ENCODE measurements at places on chromosomes 11 and 22.

DNA sequence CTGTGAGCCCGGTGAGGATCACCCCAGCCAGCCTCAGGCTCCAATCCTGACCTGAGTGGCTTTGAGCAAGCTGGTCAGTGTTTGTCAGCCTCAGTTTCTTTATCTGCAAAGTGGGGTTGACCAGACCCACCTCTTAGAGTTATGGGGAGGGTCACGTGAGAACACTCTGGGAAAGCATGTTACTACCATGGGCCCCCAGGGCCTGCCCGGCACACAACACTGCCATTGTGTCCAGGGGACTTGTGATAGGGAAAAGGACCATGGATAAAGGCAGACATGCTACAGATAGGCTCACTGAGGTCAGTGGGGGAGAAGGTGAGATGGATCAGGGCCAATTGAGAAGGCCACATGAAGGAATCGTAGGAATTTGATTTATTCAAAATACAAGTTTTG is 32.1 kb upstream of the SUSD2 start:
- DNase-seq: no peak

GRCh38 chr11:128497061-128497775 is 90.1 kb downstream of the ETS1 start:
- DNase-seq: peak; percentile 96

DNA sequence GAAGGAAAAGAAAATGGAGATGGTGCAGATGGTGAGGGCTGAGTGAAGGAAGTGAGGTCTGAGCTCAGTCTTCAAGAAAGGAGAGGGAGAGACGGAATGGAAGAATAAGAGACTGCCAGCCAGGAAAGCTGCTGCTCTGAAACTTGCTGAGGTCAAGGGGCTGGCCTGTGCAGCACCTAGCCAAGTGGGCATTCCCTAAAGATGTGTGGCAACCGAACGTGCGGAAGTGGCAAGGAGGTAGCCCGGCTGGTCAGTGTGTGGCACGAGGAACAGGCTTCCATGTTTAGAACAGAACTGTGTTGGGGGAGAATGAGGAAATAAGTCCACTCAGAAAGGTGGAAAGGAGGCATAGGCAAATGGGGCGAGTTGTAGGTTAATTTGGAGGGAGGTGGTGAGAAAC is 7.6 kb upstream of the IGSF9B start:
- no peak for DNase-seq

DNA sequence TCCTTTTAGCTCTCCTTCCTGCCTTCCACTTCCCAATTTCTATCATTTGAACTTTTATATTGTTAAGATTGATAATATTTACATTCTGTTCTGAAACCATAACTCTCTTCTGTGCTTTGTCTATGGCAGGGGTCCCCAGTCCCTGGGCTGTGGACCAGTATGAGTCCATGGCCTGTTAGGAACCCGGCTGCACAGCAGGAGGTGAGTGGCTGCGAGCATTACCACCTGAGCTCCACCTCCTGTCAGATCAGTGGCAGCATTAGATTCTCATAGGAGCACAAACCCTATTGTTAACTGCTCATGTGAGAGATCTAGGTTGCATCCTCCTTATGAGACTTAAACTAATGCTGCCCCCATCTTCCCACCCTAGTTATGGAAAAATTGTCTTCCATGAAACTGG is 48.4 kb upstream of the HEPHL1 start:
- DNase-seq: no peak

GRCh38 chr22:35399678-35400500 is at the start of gene MCM5:
Gene MCM5, plus strand, starts transcription at chr22:35400140. Its CDS starts 299 bp downstream, at chr22:35400439.
- peak; percentile 83 for DNase-seq

DNA sequence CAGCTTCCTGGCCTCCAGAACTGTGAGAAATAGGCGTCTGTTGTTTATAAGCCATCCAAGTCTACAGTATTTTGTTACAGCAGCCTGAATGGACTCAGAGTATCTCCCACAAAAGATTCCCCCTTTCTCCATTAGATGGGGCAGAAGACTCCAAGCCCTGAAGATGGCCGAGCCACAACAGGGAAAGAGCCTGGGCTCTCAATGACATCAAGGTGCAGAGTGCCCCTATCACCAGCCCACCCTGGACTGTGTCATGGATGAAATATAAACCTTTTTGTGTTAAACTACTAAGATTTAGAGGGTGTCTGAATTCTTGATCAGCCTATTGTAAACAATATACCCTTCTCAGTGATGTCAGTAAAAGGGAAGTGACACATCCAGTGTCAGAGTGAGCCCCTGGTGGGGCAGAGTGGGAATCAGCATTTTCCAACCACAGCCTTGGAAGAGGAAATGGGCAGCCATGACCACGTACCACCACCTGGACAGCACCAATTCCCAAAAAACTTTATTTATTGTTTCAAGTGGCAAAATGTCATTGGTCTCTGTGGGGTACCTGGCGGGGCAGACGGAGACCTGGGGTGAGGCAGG is 25.5 kb downstream of the TNKS1BP1 start:
- no peak for DNase-seq

GRCh38 chr11:69686856-69687255 is 11.7 kb upstream of the LTO1 start:
- no peak for DNase-seq

- no peak for DNase-seq
These were observed 2.9 kb downstream of the TEAD1 start for GRCh38 chr11:12677131-12677530.

- DNase-seq: no peak
These were observed 98.9 kb downstream of the TRAF6 start for GRCh38 chr11:36411202-36411640.

DNA sequence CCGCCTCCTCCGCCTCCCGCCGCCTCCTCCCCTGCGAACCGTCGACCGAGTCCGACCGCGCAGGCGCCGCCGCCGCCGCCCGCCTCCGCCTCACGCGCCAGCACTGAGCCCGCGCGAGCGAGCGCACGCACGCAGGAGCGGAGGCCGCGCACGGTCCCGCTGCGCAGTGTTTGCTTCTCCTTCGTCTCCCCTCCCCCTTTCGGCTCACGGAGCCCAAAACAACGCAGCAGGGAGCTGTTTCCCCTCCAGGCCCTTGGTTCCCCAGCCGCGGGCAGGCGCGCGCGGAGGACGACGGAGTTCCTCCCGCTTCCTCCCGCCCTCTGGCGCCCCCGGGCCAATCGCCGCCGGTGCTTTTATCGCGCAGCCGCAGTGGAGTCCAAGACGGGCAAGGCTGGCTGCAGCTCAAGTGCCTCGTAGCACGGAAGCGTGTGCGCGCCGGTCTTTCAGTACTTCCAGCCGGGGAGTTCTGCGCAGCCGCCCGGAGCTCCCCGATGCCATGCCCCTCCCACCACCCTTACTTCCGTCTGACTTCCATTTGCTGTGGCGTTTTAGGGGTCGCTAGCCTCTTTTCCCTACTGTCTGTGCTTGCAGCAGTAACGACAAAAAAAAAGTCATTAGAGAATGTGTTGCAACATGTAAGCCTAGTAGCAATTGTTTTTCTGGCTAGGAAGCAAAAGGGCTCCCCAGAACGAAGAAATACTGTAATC is at the start of gene HNRNPUL2:
Gene HNRNPUL2 (minus strand): TSS at position 293 of the 707 bp plus-strand sequence. CDS start 301 bp downstream, outside the sequence.
- DNase-seq: peak; percentile 96

- DNase-seq: no peak
These were observed 87.6 kb downstream of the LARGE1 start for GRCh38 chr22:33832558-33833151.

DNA sequence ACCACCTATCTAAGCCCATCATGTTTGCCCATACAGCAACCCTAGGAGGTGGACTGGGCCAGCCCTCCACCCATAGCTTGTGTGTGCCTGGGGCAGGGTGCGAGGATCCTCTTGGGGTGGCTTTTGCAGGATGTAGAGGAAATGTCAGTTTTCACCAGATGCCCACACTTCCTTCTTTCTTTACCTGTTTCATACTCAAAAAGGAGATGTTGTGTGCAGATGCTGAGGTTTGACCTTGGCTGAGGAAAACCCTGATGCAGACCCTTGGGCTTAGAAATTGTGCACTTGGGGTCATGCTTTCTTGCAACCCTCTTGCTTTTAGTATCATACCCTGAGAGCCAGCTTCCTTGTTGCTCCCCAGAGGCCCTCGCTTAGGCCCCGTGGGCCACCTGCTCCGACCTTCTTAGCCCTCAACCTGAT is 2.2 kb downstream of the HTR3A start:
- DNase-seq: no peak

DNA sequence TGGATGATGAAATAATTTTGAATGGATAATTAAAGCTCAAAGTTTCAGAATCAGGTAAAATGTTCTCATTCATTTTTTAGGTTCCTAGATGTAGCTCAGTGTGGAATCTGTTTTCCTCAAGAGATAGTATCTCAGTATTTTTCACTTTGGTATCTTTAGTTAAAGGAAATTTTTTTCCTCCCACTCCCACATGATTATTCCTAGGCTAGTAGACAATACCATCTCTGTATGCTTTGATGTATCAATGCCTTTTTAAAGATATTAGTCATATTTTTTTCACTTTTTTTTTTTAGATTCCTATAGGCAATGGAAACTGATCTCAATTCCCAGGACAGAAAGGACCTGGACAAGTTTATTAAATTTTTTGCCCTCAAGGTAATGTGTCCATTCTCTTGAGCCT is 26.6 kb downstream of the ATG13 start:
- DNase-seq: no peak

GRCh38 chr11:119157063-119157462 is 8.2 kb downstream of the ABCG4 start:
- DNase-seq: no peak

- peak; percentile 43 for DNase-seq
These were observed 37.6 kb upstream of the BIRC3 start for GRCh38 chr11:102279641-102280170.

DNA sequence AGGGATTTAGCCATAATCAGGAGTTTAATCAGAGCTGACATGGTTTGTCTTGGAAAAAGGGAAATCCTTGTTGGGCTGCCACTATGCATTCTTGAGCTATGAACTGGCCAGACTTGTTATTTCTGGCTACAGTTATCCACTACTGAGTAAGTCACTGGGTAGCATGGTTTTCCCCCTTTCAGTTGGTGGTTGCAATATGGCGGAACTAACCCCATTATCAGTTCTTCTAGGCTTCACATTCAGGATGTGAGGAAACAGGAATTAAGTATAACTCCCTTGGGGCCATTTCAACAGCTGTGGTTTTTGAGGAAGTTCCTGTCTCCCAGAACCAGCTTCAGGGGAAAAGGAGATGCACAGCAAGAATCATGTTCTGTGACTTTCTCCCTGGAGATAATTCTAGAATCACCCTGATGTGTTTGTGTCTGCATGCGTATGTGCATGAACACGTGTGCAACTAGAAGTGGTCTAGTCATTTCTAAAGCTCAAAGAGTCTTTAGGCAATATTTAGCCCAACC is 103.0 kb upstream of the CD44 start:
- peak; percentile 98 for DNase-seq

- DNase-seq: no peak
These were observed 10.8 kb downstream of the CRYBA4 start for GRCh38 chr22:26632422-26633155.

GRCh38 chr11:57425565-57426438 is 1.1 kb downstream of the SLC43A3 start:
- no peak for DNase-seq

DNA sequence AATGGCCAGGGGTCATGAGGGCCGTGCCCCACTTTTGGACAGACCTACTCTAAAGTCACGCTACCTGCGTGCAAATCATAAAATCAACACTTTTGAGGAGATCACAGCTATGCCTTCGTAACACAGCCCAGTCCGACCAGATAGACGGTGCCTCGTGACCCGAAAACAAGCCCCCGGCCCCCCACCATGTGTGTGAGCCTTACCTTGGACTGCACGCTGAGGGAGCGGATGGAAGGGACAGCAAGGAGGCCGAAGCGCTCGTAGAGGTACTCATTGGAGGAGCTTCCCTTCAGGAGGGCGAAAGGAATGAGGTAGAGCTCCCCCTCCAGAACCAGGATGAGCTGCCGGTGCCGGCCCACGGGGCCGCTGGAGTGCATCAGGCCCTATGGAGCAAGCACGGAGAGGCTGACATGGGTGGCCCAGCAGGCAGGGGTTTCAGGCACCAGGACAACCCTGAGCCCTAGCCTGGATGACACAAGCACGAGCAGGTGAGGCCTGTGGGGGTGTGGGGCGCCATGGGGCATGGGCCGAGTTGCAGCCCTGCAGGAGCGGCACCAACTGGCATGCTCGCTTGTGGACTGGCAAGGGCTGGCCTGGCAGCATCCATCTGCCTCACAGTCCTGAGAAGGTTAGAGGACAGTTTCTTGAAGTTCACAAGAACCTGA is 82.2 kb upstream of the PITPNB start:
- no peak for DNase-seq

GRCh38 chr11:109821511-109821910 is 271.7 kb upstream of the ZC3H12C start:
- DNase-seq: no peak

DNA sequence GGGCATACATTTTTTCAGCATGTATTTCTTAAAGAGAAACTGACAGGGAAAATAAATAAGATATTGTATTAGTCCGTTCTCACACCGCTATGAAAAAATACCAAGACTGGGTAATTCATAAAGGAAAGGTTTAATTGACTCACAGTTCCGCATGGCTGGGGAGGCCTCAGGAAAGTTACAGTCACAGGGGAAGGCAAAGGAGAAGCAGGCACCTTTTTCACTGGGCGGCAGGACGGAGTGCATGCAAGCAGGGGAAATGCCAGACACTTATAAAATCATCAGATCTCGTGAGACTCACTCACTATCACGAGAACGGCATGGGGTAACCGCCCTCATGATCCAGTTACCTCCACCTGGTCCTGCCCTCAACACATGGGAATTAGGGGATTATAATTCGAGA is 44.2 kb downstream of the PPFIA1 start:
- DNase-seq: no peak

GRCh38 chr11:10302359-10302743 is 2.5 kb upstream of the ADM start:
- DNase-seq: no peak

- no peak for DNase-seq
These were observed 33.9 kb downstream of the AP2A2 start for GRCh38 chr11:959608-960007.

DNA sequence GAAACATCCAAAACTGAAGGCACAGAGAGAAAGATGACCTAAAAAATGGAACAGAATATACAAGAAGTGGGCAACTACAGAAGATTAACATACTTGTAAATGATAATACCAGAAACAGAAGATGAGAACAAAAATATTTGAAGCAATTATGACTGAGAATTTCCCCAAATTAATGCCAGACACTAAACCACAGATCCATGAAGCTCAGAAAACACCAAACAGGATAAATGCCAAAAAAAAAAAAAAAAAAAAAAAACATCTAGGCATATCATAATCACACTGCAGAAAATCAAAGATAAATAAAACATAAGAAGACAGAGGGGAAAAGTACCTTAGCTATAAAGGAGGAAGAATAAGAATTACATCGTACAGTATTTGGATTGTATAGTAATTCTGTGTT is 65.3 kb downstream of the JAM3 start:
- no peak for DNase-seq

DNA sequence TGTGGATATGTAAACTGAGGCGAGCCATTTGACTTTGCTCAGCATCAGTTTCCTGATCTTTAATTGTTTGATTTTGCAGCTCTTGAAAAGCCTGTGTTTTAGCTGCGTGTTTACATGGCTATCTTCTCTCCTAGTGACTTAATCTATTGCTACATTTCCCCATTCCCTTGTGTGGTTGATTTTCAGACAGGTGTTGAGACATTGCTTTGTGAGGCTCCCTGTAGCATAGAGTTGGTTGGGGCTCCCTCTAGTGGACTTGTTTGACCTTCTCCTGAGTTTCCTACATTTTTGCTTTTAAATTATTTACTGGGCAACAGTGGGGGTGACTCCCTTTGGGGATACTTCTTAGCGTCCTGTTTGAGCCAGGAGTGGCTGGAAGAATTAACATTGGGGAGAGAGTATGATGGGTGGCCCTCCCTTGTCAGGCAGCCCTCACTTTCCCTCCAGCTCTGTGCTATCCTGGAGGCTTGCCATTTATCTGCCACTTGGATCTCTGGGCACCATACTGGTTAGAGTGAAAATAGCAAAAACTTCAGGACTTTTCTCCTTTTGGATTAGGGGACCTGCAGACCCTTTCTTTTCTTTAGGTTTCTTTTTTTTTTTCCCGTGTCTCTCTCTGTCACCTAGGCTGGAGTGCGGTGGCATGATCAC is 9.2 kb upstream of the CBL start:
- peak; percentile 64 for DNase-seq
